ENCODE measurements at places on chromosomes 1 and 21.
A peak's percentile ranks its signal among the peaks of the same experiment; 100 is the strongest.

- H3K27me3 ChIP-seq, result no peaks in the 10 kb centered on the region
- H3K4me3 ChIP-seq, result no peak overlapping the region
- no peak for DNase-seq
- no peak overlapping the region for H3K27ac ChIP-seq
- peaks cover 19% of the 10 kb centered on the region for H3K36me3 ChIP-seq
Observed at GRCh38 chr1:86872086-86872485, 41.8 kb downstream of the SELENOF start.

DNA sequence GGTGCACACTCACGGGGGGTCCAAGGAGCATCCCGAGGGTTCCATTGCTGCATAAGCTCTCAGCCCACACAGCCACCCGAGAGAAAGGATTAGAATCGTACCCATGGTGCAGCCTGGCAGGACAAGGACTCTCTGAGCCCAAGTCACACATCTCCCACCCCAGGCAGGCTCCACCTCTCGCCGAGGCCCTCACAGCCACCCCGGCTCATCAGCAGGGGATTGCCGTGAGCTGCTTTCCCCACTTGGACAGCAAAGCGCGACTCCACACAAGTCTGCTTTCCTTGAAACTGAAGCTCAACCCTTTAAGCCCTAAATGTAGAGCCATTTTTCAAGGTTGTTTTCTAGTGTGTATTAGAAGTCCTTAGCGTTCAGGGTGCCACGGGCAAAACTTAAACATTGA is 306.4 kb upstream of the VAMP3 start:
- H3K27ac ChIP-seq, result no peak overlapping the region
- no peak overlapping the region for H3K4me3 ChIP-seq
- H3K36me3 ChIP-seq, result no peaks in the 10 kb centered on the region
- DNase-seq, result no peak

DNA sequence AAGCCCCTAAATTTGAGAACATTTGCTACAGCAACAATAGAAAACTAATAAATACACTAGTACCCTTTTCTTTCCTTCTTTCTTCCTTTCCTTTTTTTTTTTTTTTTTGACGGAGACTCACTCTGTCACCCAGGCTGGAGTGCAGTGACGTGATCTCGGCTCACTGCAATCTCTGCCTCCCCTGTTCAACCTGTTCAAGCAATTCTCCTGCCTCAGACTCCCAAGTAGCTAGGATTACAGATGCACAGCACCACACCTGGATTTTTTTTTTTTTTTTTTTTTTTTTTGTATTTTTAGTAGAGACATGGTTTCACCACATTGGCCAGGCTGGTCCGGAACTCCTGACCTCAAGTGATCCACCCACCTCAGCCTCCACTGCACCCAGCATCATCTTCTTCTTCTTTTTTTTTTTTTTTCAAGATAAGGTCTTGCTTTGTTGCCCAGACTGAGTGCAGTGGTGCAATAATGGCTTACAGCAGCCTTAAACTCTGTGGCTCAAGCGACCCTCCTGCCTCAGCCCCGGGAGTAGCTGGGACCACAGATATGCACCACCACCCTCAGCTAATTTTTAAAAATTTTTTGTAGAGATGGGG is 19.6 kb upstream of the CBR3 start:
- H3K27ac ChIP-seq, result no peak overlapping the region
- no peak for DNase-seq
- H3K4me1 ChIP-seq, result peaks cover 28% of the 10 kb centered on the region
- H3K4me3 ChIP-seq, result no peak overlapping the region

- H3K27me3 ChIP-seq, result no peaks in the 10 kb centered on the region
- peak overlapping the region; percentile 65 for H3K4me3 ChIP-seq
- H3K27ac ChIP-seq, result peak overlapping the region; percentile 4
- no peak for DNase-seq
- H3K36me3 ChIP-seq, result peaks cover 2% of the 10 kb centered on the region
Observed at GRCh38 chr1:15850471-15851001, 3.0 kb downstream of the SPEN start.

DNA sequence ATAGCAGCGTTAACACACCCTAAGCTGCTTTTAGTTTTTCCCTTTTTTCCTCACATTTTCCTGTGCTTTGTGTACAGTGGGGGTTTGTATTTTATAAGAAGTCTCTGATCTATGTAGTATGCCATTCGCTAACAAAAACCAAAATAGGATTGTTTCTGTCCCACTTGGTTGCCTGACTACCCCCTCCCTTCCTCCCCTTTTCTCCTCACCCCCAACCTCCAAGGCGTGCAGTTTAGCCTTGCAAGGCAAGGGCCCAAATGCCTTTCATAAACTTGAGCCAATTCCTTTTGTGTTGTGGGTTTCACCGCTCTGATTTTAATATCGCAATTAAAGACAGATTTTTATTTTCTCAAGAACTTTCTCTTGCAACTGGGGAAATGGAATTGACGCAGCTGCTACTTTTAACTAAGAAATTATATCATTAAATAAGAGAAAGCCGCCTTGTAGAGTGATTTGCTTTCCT is 276.9 kb downstream of the TM2D1 start:
- no peak overlapping the region for H3K4me3 ChIP-seq
- H3K27ac ChIP-seq, result no peak overlapping the region
- H3K36me3 ChIP-seq, result no peaks in the 10 kb centered on the region
- H3K4me1 ChIP-seq, result no peaks in the 10 kb centered on the region

DNA sequence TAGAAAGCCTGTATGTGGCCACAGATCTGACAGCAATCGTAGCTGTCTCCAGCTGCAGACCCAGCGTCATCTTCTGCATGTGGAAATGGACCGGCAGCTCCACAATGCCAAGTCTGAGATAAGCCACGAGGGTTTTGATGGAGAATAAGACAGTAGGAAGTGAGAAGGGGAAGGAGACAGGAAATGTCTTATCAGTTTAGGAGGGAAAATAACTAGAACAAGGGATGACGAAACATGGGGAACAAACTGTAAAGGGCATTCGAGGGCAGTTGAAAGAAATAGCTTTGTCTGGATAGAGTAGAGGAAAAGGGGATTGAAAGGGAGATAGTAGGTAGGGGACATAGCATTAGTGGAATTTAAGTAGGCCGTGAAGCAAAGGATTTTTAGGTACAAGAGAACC is 74.0 kb upstream of the CTTNBP2NL start:
- no peak for DNase-seq
- no peaks in the 10 kb centered on the region for H3K36me3 ChIP-seq
- no peak overlapping the region for H3K4me3 ChIP-seq

GRCh38 chr1:13435458-13435857 is 25.2 kb downstream of the PRAMEF20 start:
- H3K27me3 ChIP-seq, result no peaks in the 10 kb centered on the region
- H3K4me3 ChIP-seq, result no peak overlapping the region
- no peak for DNase-seq

DNA sequence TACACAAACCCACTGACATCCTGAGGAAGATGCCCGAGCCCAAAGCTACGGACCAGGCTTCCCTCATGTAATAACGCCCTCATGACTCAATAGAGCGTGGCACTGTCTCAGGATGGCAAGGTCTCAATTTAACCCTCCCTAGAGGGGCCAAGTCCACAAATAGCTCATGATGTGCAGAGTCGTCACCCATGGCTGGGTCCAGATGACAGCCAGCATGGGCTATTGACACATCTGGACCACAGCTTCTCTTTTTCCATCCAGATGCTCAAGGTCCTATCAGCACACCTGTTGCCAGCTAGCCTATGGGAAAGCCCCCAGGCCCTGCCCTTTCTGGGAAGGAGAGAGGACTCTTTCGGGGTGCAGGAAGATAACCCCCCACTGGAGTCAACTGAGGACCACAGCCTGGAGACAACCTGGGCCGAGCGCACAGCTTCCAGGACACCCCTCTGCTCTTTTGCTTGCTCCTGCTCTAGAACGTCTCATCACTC is 2.8 kb downstream of the LAPTM5 start:
- no peak for DNase-seq
- peak overlapping the region; percentile 18 for H3K27ac ChIP-seq
- H3K36me3 ChIP-seq, result no peaks in the 10 kb centered on the region
- no peak overlapping the region for H3K4me3 ChIP-seq

DNA sequence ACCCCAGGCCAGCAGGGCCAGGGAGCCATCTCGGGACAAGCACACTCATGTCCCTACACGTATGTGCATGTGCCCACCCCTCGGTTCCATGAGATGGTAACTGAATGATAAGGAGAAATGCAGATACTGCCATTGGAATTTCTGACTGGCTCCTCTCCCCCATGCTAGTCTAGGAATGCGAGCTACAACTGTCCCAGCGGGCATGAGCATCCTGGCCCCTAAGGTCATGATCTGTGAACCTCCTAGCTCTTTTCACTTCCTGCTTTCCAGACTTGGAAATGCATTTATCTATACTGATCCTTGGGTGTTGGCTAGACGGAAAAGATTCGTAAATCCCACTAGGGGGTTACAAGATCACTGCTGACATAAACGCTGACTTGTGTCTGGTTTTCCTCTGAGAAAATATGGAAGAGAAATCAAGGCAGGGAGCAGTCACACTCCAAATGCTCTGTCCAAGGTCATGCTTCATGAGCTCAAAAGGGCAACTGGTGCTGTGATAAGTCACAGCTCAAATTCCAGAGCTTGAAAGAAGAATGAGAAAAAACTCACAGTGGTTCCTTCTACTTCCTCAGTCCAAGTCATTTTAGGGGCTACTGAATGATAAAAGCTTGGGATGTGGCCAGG is 49.8 kb downstream of the SLC45A1 start:
- DNase-seq, result no peak
- no peaks in the 10 kb centered on the region for H3K4me1 ChIP-seq
- H3K27me3 ChIP-seq, result no peaks in the 10 kb centered on the region
- no peak overlapping the region for H3K27ac ChIP-seq
- peaks cover 26% of the 10 kb centered on the region for H3K36me3 ChIP-seq

DNA sequence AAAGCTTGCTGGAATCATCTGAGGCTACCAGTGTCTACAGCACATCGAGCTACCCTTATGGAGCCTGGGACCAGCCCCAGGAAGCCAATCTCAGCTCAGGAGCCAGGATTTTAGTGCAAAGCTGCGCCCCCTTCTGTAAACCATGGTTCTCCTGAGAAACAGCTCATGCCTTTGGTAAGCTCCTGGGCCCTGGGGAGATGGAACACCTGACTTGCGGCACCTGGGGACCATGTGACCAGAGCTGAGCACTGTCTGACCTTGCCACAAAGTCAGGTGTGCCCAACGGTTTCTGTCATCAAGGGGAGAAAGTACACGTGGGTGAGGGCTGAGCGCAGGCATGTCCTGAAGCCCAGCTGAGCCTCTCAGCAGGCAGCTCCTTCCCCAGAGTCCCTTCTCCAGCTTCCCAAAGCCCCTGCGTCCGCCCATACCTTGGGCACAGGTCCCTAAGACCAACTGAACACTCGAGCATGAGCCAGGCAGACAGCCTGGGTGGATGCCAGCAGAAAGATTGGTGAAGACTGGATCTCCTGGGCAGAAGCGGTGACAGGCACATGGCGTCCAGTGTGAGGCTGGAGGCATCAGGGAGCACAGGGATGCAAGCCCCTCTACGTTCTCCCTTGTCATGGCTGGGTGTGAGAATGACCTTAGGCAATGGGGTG is 57.9 kb upstream of the TENT5B start:
- no peaks in the 10 kb centered on the region for H3K27me3 ChIP-seq
- no peaks in the 10 kb centered on the region for H3K36me3 ChIP-seq
- no peak for DNase-seq
- H3K27ac ChIP-seq, result no peak overlapping the region
- H3K4me1 ChIP-seq, result no peaks in the 10 kb centered on the region

DNA sequence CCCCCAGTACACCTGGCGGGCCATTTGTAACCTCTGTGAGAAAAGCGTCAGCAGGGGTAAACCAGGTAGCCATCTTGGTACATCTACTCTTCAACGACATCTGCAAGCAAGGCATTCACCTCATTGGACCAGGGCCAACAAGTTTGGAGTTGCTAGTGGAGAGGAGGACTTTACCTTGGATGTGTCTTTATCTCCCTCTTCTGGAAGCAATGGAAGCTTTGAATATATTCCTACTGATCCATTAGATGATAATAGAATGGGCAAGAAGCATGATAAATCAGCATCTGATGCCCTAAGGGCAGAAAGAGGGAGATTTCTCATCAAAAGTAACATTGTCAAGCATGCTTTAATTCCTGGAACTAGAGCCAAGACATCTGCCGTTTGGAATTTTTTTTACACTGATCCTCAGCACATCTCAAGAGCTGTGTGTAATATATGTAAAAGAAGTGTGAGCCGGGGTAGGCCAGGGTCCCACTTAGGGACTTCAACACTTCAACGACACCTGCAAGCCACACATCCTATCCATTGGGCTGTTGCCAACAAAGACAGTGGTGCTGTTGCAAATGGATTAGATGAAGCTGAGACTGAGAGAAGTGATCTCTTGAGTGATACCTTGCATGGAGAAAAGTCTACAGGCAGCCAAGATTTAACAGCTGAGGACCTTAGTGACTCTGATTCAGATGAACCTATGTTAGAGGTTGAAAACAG is 2.7 kb downstream of the ZBED6 start:
- peaks cover 54% of the 10 kb centered on the region for H3K4me1 ChIP-seq
- peak overlapping the region; percentile 32 for H3K4me3 ChIP-seq
- DNase-seq, result no peak
- H3K27ac ChIP-seq, result no peak overlapping the region
- no peaks in the 10 kb centered on the region for H3K27me3 ChIP-seq

GRCh38 chr1:152049291-152050083 is 12.7 kb upstream of the S100A11 start:
- peaks cover 16% of the 10 kb centered on the region for H3K27me3 ChIP-seq
- no peak overlapping the region for H3K27ac ChIP-seq
- H3K4me3 ChIP-seq, result no peak overlapping the region
- no peak for DNase-seq

GRCh38 chr1:228030451-228031201 is 23.8 kb downstream of the WNT3A start:
- H3K27me3 ChIP-seq, result no peaks in the 10 kb centered on the region
- H3K36me3 ChIP-seq, result no peaks in the 10 kb centered on the region
- no peaks in the 10 kb centered on the region for H3K4me1 ChIP-seq
- H3K27ac ChIP-seq, result no peak overlapping the region
- DNase-seq, result no peak

DNA sequence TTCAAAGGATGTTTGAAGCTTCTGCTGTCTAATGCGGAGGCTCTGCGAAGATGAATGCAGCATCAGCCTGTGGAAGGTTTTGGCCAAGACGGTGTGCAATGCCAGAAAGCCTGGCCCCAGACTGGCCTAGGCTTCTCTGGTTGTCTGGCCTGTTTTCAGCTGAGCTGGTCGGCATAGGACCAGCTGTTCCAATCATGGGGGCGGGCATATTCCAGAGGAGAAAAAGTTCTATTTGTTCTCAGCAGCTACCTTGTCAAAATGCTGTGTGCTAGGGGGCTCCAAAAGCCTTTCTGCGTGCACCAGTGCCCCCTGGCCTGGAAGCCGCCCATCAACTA is 57.6 kb downstream of the TGFB2 start:
- no peaks in the 10 kb centered on the region for H3K36me3 ChIP-seq
- H3K27me3 ChIP-seq, result no peaks in the 10 kb centered on the region
- H3K27ac ChIP-seq, result no peak overlapping the region
- H3K4me1 ChIP-seq, result no peaks in the 10 kb centered on the region
- H3K4me3 ChIP-seq, result no peak overlapping the region
- DNase-seq, result no peak

DNA sequence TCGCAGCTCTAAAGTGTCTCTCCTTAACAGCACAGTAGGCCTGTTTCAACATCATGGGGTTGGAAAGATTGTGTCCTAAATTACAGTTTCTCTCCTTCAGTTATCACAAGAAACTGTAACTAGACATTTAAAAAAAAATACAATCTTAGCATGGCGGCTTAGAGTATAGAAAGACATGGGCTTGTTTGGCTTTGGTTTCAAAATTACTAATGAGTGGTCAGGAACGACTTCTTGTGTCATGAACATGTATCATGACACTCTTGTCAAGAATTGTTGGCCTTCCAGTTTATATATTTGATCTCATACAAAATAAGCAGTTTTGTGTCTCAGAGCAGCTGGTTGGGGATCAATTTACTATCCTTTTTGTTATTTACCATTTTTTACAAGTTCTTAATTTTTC is 2.1 kb downstream of the GJA8 start:
- H3K4me3 ChIP-seq, result no peak overlapping the region
- H3K36me3 ChIP-seq, result no peaks in the 10 kb centered on the region
- H3K27ac ChIP-seq, result no peak overlapping the region
- peaks cover 6% of the 10 kb centered on the region for H3K27me3 ChIP-seq
- no peaks in the 10 kb centered on the region for H3K4me1 ChIP-seq
- no peak for DNase-seq
